Right forelimb (tissue), 1 donor: ENCODE measurements at places on chromosomes 5 and 9.

GRCh38 chr5:147223948-147224791 is 10.7 kb upstream of the STK32A start:
- no peak for DNase-seq

DNA sequence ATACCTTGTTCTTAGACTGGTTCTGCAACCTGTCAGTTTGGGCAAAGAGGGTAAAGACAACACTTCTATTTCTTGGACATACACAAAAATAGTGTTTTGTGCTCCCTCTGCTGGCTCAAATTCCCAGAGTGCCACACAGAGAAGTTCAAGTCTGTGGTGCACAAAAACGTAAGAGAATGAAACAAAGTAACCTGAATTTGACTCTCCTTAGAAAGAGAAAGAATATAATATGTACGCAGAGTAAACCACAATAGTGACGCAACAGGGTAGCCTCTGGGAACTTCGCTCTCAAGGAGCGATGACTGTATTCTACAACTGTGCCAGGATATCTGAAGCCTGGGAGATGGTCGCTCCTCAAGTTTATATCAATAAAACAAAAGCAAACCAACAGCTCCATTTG is 18.5 kb downstream of the DDX31 start:
- DNase-seq: no peak

DNA sequence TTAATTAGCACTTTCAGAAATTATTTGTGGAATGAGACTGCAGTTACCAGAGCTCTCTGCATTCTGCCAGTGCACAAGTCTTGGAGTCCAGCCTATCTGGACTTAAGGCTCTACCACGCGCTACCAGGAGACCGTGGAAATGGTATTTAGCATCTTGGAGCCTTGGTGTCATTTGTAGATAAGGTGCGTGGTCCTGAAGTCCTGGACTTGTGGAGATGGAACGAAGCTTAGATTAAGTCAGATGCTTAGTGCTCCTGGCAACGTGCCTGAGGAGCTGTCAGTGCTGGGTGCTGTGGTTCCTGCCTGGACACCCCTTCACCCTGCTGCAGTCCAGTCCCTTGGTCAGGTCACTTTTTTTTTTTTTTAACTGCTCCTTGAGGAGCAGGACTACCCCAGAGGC is 59.7 kb downstream of the RCL1 start:
- DNase-seq: no peak

DNA sequence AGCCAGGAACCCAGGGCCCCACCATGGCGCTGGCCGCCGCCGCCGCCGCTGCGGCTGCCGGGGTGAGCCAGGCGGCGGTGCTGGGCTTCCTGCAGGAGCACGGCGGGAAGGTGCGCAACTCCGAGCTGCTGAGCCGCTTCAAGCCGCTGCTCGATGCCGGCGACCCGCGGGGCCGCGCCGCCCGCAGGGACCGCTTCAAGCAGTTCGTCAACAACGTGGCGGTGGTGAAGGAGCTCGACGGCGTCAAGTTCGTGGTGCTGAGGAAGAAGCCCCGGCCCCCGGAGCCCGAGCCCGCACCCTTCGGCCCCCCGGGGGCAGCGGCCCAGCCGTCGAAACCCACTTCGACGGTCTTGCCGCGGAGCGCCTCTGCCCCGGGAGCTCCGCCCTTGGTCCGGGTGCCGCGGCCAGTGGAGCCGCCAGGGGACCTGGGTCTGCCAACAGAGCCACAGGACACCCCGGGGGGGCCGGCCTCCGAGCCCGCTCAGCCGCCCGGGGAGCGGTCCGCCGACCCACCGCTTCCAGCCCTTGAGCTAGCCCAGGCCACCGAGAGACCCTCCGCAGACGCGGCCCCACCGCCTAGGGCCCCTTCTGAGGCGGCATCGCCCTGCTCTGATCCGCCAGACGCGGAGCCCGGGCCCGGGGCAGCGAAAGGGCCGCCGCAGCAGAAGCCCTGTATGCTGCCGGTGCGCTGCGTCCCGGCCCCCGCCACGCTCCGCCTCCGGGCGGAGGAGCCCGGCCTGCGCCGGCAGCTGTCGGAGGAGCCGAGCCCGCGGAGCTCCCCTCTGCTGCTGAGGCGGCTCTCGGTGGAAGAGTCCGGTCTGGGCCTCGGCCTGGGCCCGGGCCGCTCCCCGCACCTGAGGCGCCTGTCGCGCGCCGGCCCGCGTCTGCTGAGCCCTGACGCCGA is 749 bp downstream of the SOWAHA start:
- no peak for DNase-seq

- no peak for DNase-seq
Observed at GRCh38 chr9:131227112-131227958, 49.0 kb downstream of the FAM78A start.

DNA sequence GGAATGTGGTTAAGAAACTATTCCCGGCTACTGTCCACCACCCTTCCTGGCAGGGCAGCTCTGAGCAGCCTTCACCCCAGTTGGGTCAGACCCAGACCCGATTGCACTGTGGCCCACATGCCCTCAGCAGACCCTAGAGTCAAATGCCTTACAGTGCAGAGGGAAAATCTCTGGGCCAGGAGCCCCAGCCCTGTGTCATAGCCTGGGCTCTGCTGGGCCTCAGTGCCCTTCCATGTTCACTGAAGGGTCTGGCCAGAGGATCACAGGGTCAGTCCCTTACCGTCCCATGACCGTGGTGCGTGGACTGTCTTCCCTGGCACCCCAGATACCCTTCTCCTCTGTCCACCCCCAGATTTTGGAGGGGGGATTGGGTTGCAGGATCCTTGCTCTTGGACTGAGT is 73.5 kb upstream of the COL5A1 start:
- no peak for DNase-seq

- no peak for DNase-seq
Observed at GRCh38 chr5:149014571-149015031, 48.3 kb downstream of the SH3TC2 start.

GRCh38 chr9:36149197-36149596 is 12.7 kb downstream of the GLIPR2 start:
- no peak for DNase-seq

DNA sequence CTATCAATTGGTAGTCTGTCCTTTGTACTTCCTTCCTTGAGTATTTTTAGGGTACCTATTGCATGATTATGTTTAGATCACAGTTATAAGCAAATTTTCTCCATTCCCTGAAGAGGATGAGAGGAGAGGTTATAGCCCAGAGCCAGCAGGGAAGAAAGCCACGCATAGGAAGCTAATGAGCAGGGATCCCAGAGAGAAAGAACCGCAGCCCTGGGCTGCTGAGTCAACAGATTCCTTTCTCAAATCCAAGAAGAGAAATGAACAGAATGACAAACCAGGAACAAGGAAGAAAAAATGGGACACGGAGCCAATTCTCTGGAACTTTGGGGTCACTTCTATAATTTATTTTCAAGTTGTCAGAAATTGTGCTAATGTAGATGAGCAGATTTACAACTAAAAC is 284.5 kb downstream of the RFX3 start:
- no peak for DNase-seq

GRCh38 chr9:125825762-125826161 is 78.6 kb downstream of the PBX3 start:
- no peak for DNase-seq

- DNase-seq: peak; percentile 66
Observed at GRCh38 chr9:13443346-13444244, 164.1 kb upstream of the MPDZ start.

DNA sequence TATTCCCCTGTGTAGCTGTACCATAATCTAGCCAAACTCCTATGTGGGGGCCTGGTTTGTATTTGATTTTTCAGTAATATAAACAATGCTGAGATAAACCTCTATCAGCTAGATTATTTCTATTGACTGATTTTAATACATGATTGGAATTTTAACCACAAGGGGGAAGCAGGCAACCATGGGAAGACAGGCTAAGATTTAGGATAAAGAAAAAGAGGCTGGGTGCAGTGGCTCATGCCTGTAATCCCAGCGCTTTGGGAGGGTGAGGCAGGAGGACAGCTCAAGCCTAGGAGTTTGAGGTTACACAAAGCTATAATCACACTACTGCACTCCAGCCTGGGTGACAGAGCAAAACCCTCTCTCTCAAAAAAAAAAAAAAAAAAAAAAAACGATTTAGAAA is 18.1 kb upstream of the GPX3 start:
- DNase-seq: no peak

- no peak for DNase-seq
Observed at GRCh38 chr9:129428864-129429577, 191.9 kb downstream of the C9orf50 start.

GRCh38 chr9:88342246-88342645 is 46.0 kb upstream of the SPIN1 start:
- no peak for DNase-seq

- DNase-seq: no peak
Observed at GRCh38 chr5:113390224-113390623, 44.6 kb downstream of the TSSK1B start.

GRCh38 chr9:12933957-12934356 is 159.1 kb downstream of the LURAP1L start:
- no peak for DNase-seq

- no peak for DNase-seq
Observed at GRCh38 chr9:70534061-70534460, 119.6 kb upstream of the KLF9 start.

DNA sequence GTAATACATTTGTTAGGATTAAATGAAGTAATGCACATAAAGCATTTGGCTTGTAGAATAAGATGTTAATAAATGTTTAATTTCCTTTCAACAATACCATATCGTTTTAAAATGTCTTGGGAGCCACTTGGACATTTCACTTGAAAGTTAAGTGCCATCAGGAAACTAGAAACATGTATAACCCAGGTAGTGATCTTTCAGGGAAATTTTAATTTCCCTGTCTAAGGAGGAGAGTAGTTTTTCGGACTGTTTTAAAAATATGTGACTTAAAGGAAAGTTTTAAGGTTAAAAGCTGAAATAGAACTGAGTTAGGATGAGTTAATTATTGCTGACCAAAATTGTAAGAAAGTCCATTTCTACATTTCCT is 18.0 kb downstream of the CDC42SE2 start:
- DNase-seq: no peak

GRCh38 chr9:69319324-69320025 is 5.5 kb upstream of the ENTREP1 start:
- DNase-seq: no peak

DNA sequence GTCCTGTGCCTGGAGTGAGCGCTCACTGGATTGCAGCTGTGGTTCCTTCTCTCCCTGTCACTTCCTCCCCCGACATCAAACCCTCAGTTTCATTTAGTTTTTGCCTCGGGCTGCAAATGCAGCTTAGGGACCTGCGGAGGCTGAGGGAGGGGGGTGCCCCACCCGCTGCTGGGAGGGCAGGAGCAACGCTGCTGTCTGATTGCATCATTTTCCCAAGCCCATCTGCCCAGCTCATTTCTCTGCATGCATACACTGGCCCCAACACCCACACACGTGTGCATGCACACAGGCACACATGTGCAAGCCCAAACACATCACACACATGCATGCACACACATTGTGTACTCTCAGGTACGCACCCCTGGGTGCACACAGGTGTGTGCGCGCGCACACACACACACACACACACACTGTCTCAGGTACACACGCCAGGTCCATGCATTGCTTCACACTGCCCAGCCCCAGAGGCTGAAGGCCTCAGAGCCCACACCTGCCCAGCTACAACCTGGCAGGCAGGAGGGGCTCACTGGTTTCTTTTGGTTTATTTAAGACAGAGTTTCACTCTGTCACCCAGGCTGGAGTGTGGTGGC is 3.4 kb downstream of the ASS1 start:
- DNase-seq: no peak

GRCh38 chr5:143986516-143987212 is 174.7 kb downstream of the HMHB1 start:
- peak; percentile 55 for DNase-seq

DNA sequence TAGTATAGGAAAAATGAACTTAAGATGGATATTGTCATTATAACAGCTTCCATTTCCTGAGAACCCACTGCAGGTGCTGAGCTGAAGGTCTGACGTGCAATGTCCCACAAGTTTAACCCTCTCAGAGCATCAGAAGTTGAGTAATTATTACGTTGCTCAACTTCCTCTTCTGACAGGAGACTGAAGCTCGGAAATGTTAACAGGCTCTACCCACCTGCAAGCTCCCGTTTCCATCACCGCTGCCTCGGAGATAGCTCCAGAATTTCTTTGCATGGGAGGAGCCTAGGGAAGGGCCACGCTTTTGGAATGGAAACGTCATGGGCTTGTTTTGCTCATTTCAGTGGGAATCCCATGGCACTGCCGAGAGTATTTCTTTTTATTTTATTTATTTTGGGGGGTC is 1.0 kb upstream of the NTMT1 start:
- DNase-seq: no peak

DNA sequence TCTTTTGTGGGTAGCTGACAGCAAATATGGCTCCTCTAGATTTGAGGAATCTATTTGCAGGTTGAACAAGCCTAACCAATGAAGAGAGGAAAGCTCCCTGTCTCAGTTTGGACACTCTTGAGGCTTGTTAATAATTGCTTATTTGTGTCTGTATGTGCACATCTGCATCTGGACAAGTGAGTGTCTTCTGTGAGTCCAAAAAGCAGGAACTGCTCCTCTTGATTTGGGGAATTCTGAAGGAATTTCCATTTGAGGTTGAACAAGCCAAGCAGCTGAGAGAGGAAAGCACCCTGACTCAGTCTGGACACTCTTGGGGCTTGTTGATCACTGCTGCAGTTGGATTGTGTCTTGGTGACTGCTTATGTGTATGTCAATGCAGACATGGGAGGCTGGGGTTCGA is 211.6 kb downstream of the DTWD2 start:
- DNase-seq: no peak

DNA sequence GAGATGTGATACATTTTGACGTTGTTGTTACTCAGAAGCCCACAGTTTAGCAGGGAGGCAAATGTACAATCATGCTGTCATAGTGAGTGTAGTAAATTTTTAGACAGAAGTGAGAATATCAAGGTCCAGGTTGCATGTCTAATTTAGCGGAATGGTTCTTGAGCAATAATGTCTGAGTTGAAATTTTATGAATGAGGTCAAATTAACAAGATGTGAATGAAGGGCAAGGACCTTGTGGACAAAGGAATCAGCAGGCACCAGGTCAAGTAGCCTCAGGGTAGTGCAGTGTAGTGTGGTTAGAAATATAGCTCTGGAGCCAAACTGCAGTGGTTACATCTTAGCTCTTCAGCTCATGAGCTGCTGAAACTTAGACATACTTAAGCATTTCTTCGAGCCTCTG is 36.2 kb downstream of the TNFSF8 start:
- DNase-seq: no peak

DNA sequence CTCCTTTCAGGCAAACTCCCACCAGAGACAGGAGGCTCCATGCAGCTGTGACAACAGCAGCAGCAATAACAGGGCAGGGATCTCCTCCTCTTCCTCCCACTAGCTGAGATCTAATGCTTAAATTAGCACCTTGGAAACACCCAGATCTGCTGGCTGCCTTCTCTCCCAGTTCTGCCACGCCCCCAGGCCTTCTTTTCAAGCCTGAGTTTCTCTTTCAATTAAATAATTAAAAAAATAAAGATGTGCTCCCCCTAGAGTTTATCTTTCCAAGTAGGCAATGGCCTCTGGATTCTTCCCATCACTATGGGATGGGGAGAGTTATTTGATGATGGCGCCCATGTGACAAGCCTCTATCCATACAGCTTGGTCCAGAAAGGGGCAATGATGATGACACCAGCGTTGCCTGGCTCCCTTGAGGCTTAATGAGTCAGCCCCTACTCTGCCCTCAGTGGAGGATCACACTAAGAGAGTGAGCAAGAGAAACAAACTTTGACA is 3.8 kb downstream of the FAM219A start:
- no peak for DNase-seq
